ENCODE measurements at places on chromosomes 3 and 15.
A peak's percentile ranks its signal among the peaks of the same experiment; 100 is the strongest.

DNA sequence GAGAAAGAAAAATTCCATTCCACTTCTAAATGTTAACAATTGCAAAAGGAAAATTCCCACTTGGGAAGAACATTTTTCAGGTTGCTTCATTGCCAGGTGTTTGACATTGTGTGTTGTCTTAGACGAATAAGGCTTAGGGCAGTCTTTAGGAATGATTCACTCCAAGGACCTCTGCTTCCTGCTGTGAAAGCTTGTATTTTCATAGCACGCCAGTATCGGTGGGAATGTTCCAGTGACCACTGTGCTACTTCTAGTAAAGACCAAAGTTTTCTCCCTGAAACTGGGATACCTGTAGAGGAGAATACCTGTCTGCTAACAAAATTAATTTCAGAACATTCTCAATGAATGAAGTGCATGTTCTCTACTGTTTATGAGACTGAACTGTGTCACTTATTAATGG, 64.1 kb downstream of the CDIN1 start:
- DNase-seq = no peak

- DNase-seq = peak; percentile 89
Measured at GRCh38 chr15:67884514-67885174, 44.8 kb upstream of the RNU6-1 start.

DNA sequence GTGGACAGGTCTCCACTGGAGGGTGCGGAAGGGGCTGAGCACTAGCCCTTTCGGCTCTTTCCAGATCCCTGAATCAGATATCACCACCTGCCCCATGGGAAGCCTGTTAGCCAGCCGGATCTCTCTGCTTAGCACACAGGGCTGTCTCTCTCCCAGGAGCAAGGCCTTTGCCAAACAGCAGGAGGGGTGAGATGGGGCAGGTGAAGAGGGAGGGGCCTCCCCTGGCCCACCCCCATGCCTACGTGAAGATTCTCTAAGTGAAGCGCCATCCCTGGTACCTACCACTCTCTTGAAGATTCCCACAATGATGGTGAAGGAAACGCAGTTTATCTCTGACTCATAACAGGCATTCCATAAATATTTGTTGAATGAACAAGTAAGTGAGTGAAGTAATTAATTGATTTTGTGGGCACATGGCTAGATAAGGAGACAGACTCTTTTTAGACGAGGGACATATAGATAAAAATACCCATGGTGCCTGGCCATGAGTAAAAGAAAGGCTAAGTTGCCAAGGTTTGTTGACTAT, 19.6 kb upstream of the HCN4 start:
- peak; percentile 10 for DNase-seq

GRCh38 chr3:147129665-147130064, 276.7 kb downstream of the ZIC4 start:
- no peak for DNase-seq

DNA sequence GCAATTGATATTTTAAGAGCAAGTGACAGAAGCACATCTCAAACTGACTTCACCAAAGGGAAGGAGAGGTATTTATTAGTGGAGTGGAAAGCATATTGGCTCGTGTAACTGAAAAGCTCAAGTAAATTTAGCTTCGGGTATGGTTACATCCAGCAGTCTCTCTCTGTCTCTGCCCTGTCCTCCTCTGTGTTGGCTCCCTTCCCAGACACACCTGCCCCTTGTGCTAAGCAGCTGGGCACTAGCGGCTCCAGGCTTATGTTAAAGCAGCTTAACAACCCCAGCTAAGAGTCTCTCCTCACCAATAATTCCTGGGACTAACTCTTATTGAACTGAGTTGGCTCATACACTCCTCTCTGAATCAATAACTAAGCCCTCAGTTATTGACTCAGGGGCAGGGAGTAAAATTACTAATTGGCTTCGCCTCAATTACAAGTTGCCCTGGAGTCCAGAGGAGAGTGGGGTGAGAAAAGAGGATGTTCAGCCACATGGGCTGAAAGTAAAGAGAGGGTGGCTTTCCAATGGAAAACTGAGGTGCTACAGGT, 12.8 kb upstream of the SH3BP5 start:
- no peak for DNase-seq

DNA sequence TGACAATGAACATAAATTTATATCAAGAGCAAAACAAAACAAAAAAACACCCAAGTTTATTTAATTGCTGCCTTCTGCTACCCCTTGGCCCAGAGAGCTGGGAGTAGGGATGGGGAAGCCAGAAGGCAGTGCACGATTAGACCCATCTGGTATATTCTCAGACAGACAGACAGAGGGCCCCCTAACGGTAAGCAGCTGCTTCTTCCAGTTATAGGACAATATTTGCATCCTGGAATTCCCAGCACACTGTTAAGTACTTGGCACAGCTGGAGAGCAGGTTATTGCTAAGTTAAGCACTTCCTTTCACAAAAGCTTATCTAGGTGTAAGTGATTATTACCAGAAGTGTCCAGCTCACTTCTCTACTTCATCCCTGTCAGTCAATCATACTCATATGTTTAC, 39.3 kb downstream of the C2CD4B start:
- DNase-seq = peak; percentile 29

DNA sequence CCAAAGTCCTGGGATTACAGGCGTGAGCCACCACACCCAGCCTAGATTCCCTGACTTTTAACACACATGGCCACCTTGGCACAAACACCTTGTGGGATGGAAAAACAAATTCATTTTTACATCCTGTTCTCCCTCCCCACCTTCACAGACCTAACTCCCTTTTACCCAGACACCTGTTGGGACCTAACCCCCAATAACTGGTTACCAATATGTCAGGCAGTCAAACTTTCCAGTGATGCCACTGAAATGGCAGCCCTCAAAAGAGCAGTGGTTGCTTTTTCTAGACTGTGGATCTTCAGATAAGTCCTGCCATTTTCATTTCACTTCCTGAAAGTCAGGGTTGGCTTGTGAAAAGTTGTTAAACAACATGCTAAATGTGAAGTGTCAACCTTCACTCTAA, 34.9 kb downstream of the SIN3A start:
- no peak for DNase-seq

- no peak for DNase-seq
Measured at GRCh38 chr3:99506-99905, 97.1 kb upstream of the CHL1 start.

GRCh38 chr3:174907027-174907426, 47.9 kb downstream of the NAALADL2 start:
- no peak for DNase-seq

- no peak for DNase-seq
Measured at GRCh38 chr3:180888992-180889560, 23.4 kb upstream of the FXR1 start.

DNA sequence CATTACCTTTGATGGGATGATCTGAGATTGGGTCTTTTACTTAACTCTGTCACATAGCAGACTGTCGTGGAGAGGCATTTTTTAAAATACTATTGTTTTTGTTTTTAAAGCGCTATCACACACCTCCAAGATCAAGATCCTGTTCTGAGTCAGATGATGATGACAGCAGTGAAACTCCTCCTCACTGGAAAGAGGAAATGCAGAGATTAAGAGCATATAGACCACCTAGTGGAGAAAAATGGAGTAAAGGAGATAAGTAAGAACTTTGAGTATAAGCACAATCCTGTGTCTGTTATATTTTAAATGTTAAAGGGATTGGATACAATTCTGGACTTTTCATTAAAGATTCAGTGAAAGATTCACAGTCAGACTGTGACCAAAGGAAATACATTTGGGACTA, 18.4 kb upstream of the ZBTB47 start:
- no peak for DNase-seq

- no peak for DNase-seq
Measured at GRCh38 chr3:41854956-41855355, 106.9 kb downstream of the ULK4 start.

DNA sequence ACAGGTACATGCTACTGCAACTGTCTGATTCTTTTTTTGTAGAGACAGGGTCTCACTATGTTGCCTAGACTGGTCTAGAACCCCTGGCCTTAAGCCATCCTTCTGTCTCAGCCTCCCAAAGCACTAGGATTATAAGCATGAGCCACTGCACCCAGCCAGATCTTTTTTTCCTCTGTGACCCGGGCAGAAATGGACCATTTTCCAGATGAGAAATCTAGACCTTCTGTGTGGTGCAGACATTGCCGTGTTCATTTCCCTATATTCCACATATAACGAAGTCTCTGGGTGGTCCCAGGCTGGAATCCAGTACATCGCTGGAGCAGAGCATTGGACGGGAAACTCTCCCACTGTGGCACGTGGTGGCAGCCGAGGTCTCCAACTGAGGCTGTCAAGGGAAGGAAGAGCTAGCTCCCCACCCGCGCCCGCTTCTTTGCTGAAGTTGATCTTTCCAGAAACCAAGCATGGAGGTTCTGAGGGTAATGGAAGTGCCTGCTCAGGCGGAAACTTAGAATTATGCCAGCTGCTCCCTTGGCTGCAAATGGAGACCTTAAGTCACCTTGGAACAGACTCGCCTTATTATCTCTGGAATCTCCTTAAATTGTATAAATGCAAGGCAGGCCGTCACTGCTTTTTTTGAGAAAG, 23.1 kb upstream of the TXNRD3 start:
- DNase-seq = no peak

DNA sequence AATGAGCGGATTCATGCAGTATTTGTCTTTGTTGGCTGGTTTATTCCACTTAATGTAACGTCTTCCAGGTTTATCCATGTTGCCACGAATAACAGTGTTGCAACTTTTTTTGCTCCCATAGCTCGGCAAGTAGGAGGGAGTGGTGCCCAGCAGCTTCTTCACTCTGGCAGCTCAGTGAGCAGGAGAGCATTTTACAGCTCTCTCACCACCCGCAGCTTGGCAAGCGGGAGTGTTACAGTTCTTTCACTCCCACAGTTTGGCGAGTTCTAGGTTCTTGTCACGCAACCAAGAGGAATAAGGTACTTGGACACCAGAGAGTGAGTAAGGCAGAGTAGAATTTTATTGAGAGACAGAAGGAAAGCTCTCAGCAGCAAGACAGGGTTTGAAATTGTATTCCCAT, 935.2 kb downstream of the TBL1XR1 start:
- no peak for DNase-seq

GRCh38 chr3:55664387-55664786, 177.3 kb upstream of the WNT5A start:
- no peak for DNase-seq

GRCh38 chr15:60179786-60180391, 175.8 kb downstream of the FOXB1 start:
- no peak for DNase-seq

DNA sequence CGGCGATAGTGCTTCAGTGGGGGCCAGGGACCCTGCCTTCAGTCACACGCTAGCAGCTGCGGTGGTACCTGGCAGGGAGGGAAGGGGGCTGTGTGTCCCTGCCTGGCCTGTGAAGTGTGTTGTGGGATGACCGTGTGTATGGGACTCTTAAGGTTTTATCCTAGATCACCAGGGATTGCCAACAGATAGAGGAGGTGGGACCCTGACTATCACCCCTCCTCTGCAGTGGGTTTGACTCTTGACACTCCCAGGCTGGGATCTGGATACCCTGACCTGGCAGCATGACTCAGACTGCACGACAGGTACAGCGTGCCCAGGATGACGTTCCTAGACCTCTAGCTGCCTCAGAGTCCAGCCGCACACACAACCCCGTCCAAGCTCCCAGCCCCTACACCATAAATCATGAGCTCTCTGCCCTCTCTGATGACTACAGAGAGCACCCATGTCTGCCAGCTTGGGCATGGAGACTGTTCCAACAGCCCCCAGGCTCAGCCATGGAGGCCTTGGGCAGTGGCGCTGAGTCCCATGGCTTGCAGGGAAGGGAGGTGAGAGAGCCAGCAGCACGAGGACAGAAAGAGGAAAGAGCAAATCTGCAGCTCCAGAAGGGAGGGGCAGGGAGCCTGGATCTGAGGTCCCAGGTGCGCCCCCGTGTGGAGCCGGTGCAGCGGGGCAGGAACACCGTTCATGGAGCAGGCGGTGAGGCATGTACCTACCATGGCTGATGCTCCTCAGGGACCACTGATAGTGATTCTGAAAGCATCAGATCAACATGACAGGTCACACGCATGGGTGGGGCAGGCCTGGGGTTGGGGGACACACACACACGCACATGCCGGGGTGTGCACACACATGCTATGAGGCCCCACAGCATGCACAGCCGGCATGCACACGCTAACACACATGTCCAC, 71.0 kb downstream of the ADAMTS7 start:
- DNase-seq = peak; percentile 80

GRCh38 chr3:171064461-171064860, 37.9 kb upstream of the SLC2A2 start:
- DNase-seq = no peak

DNA sequence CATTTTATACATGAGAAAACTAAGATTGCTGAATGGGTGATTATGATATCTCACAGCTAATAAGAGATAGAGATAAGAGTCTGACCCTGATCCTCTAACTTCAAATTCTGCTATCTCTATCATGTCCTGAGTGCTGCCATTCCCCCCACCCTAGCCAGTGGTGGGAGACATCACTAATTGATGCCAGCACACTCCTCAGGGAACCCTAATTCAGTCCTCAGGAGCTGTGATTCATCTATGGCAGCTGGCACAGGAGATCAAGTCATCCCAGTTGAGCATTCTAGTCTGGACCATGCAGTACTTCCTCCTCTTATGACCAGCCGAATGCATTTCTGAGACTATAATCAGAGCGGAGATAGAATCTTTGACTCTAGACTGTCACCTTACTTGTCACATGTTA, 71.9 kb downstream of the SYNM start:
- DNase-seq = no peak

- no peak for DNase-seq
Measured at GRCh38 chr3:32502946-32503286, 264 bp upstream of the CMTM6 start.

DNA sequence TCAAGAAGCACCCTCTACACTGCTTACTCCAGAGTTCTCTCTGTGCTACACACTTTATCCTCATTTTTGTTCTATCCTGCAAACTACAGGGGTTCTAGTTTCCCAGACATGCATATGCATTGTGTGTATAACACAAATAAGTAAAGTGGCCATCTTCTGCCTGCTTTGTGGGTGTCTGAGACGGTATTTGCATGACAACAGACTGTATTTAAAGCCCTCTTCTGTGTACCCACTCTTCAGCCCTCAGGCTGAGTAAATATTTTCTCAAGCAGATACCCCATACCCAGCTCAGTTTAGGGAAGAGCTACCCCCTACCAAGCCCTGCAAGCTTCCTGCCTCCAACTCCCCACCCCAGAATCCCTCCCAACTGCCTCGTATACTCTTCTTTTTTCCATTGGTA, 31.7 kb downstream of the SYNPR start:
- DNase-seq = no peak

- no peak for DNase-seq
Measured at GRCh38 chr3:69445024-69445423, 59.1 kb upstream of the FRMD4B start.

DNA sequence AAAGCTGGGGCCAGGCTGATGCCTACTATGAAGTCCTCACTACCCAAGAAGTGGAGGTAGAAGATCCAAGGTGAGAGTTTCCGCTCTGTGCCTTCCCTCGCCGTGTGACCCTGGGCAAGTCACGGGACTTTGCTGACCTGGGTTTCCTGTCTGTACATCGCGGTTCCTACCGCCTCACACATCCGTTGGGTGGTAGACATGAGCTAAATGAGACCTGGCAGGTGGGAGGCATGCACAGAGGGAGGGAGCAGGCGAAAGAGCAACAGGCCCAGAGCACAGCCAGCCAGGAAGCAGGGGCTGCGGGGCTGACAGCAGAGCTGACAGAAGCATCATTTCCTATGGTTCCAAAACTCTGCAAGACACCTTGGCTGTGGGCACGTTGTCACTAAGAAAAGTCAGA, 157.3 kb upstream of the BHLHE40 start:
- no peak for DNase-seq

GRCh38 chr3:15342246-15342645, 9.9 kb upstream of the SH3BP5 start:
- no peak for DNase-seq

Measured in right lobe of liver (tissue), 6 donors.